Mesenchymal stem cell (in vitro differentiated cells and primary cell): ENCODE measurements at places on chromosomes 1 and 21.

GRCh38 chr1:34907487-34908090 lies 21.9 kb downstream of the DLGAP3 start:
- no peak for DNase-seq

- DNase-seq: no peak
Measured at GRCh38 chr1:213953806-213954205, 34.0 kb upstream of the PROX1 start.

DNA sequence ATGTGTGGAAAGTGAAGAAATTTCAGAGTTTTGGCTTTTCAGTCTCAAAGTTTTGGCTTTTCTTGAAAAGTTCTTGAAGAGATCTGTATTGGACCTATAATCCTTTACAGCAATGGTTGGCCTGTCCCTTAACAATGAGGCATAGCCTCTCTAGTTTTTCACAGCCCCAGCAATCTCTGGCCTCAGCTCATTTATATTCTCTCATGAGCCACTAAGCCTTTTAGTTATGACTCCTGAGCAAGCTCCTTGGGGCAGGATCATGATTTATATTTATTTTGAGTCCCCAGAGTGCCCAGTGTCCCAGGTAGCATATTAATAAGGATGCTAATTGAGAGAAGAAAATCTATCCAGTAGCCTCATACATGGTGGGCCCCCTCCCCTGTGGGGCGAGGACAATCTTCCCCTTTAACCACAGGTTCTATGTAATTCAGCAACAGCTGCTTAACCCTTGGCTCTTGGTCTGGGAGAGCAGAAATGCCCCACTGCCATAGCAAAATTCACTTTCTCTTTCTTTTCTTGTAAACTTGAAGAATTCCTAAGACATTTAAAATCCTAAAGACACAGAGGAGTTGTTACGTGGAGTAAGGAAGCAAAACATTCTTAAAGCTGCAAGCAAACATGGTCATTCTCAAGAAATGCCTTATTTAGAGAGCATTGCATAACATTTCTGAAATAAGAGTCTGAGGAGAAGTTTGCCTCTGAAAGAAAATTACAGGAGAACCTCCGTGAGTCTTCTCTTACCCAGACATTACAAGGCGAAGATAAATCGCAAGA lies 6.3 kb downstream of the NGF start:
- DNase-seq: peak; percentile 49

DNA sequence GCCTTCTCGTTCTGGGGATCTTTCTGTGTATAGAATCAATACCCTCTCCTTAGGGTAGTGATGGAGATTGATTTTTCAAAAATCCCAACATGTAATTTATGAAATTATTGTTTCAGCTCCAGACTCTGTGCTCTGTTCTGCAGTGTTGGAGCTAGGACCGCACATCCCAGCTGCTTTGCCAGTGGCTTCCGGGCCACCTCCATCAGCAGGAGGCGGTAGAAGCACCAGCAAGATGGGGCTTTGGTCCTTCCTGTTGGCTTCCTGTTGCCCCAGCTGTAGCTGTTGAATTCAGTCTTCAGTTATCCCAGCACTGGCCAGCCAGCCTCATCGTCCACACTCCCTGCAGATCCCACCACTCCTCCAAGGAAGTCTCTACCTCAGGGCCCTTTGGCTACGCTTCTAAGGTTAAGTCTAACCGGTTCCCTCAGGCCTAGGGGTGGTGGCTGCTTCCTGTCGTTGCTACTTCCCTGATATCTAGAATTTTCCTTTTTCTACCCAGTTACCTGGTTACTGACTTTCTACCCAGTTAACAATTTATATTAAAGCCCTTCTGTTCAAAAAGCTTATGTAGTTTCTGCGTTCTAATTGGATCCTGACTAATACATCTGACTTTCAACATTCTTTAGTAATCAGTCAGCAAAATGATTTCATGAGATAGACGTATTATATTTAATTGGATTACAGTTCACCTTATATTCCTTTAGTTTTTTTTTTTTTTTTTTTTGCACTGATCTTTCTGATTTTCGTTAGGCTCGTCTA lies 24.6 kb downstream of the GALNT2 start:
- DNase-seq: no peak

DNA sequence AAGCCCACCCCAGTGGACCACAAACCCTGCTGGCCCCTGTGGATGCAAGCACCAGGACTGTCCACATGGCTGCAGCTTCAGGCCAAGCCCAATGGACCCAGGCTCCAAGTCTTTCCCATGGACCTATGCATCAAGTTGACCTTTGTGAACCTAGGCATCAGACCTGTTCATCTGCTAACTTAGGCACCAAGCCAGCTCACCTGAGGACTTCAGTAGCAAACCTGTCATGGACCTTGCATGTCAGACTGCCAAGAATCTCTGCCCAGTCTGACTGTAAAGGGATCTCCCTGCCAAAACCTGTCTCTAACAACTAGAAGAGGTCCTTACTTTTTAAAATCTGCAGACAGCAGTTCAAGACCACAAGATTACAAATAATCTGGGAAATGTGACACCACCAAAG lies 37.8 kb downstream of the FMO3 start:
- DNase-seq: no peak

DNA sequence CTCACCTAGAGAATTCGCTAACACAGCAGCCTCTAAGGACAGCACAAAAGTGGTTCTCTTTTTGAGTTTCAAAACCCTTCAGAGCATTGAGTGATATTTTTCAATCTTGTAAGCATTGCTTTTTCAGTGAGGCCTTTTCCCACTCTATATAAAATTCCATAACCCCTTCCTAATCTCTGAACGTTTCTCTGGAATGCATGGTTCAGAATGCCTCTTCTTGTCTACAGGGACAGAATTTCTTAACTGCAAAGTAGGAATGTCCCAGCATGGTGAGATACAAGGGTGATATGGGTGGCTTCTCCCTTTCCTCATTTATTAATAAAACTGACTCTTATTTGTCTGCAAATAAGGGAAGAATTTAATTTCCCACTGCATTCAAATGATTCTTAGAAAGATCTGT lies 377.9 kb downstream of the LTN1 start:
- no peak for DNase-seq

DNA sequence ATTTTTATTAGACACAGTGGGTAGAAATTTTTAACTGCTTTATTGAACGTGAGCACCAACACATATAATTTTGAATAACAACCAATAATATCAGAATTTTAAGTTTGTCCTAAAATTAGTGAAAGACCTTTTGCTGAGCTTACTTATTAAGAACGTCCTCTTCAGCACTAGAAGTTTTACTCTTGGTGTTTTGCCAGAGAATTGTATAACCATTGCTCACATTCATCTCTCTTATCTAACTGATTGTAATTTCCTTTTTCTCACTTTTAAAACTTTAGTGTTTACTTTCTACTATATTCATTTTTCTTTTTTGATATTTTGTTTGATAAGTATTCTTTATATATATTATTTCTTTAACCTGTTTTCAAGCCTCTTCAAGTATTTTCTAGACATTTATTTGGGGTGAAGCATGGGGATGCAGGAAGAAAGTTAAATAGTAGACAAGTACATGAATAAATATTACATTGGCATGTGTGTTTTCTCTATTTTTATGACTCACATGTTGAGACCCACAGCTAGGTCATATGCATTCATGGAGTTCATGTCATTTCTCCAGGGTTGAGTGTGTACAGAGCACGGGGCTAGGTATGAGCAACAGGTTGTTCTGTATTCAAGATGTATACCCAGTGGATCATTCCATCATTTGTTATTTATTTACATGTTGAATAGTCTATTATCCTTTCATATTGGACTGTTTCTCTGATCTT lies 90.6 kb downstream of the ATP6V1G3 start:
- peak; percentile 18 for DNase-seq

DNA sequence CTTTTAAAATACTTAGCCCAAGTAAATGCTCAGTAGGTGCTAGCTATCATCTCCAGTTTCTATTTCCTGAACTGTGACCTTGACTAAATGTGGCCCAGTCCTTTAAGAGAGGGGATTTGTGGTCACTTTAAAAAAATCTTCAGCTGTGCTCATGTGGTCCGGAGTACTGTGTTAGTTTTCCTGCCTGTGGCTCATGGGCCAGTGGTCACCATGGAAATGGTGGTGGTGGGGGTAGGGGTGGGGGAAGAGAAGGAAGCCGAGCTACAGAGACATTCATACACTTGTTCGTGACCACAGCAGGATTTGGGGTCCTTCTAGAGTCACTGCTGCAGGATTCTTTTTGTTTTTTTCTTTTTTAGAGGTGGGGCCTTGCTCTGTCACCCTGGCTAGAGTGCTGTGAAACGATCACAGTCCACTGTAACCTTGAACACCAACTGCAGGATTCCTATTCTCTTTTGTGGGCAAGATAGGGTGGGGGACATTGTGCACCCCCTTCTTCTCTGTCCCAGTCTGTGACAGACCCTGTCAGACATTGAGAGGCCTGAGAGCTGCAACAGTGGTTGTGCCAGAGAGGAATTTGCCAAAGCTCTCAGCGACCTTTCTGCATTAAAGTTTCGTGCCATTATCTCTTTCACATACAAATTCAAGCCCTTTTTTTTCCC lies 25.8 kb downstream of the KIF26B start:
- peak; percentile 55 for DNase-seq

DNA sequence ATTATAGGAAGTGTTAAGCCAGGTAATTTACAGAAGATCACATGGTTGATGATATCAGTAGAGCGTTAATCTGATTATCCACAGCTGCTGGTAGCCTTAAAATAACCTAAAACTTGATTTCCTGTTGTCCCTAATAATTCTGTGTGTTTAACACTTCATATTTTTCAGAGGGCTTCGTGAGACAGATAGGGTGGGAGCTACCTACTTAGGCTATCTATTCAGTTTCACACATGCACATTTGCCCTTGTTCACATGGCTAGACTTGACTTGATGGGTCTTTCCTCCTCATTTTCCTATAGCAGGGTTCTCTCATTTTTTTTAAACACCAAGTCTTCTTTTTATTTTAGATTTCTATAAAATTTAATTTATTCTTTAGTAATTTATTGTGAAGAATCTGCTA lies 11.0 kb downstream of the BACH1 start:
- no peak for DNase-seq

- DNase-seq: peak; percentile 7
Measured at GRCh38 chr1:92655197-92655801, 129.6 kb downstream of the EVI5 start.

GRCh38 chr1:58574816-58575215 lies 2.2 kb downstream of the TACSTD2 start:
- DNase-seq: no peak

DNA sequence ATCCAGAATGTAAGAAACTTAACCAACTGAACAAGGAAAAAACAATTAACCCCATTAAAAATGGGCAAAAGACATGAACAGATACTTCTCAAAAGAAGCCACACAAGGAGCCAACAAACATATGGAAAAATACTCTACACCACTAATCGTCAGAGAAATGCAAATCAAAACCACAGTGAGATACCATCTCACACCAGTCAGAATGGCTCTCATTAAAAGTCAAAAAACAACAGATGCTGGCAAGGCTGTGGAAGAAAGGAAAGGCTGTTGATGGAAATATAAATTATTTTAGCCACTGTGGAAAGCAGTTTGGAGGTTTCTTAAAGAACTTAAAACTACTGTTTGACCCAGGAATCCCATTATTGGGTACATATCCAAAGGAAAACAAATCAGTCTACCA lies 51.2 kb downstream of the RGS4 start:
- DNase-seq: no peak

GRCh38 chr1:53138991-53139884 lies 3.2 kb downstream of the SLC1A7 start:
- DNase-seq: no peak

- no peak for DNase-seq
Measured at GRCh38 chr1:100773444-100773843, 53.9 kb downstream of the VCAM1 start.

- DNase-seq: no peak
Measured at GRCh38 chr1:245172026-245172425, 17.2 kb downstream of the KIF26B start.

GRCh38 chr21:17733209-17733608 lies 85.9 kb downstream of the C21orf91 start:
- no peak for DNase-seq

DNA sequence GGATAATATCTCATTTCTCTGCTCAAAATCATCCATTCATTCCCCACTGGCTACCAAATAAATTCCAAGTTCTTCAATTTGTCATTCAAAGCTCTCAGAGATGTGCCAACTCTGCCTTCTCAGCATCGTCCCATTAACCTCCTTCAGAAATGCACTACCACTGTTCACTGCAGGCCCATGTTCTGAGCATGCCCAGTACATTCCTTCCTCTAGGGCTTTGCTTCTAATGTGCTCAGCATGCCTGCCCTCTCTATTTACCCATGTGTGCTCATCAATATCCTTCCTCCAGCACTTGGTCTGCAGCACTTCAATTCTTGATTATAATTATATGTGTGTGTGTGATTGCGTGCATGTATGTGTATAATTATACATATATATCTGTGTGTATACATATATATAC lies 36.1 kb upstream of the RGS8 start:
- peak; percentile 34 for DNase-seq

DNA sequence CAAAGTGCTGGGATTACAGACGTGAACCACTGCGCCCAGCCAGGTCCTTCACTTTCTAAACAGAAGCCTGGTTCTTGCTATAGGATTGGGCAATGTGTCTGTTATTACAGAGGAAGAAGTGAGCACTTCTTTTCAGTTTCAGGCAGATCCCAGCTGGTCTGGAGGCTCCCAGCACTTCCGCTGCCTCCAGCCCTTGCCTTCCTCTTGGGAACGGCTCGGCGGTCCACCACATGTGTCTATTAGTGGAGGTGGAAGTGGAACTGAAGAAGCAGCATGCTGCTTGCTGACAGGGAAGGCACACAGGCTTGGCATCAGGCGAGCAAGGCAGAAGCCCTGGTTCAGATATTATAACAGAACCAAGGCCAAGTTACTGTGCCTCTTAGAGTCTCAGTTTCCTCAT lies 17.0 kb downstream of the MKNK1 start:
- no peak for DNase-seq

DNA sequence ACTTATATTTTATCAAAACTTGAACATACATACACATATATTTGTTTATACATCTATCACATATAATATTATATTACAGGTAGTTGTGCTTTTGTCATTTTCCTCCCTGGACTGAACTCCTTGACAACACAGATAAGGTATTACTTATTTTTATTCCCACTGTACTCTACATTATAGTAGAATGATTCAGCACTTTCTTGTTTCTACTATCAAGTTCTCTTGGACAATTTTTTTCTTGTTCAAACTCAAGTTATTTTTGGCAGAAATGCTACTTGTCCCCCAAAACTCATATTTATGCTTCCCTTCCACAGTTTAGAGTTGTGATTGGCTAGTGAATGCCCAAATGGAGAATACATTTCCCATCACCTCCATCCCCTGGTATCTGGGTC lies 10.8 kb upstream of the PTPRC start:
- no peak for DNase-seq

DNA sequence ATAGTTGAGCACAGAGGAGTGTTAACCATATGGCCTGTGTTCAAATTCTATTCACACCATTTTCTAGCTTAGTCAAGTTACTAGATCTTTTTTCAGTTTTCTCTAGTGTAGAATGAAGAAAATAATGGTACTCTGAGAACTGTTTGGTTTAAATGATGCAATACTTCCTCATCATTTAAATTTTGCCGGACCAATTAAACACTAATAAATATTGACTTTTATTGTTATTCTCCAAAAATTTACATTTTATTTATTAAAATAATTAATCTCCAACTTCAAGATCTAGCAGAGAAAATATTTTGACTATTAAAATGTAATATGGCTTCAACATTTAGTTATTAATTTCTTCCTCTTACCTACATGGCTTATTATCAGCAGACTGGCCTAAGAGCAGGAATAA lies 123.1 kb downstream of the OLFM3 start:
- DNase-seq: no peak
